Psoas muscle (tissue), 8 donors: ENCODE measurements at places on chromosomes 11 and 22.

DNA sequence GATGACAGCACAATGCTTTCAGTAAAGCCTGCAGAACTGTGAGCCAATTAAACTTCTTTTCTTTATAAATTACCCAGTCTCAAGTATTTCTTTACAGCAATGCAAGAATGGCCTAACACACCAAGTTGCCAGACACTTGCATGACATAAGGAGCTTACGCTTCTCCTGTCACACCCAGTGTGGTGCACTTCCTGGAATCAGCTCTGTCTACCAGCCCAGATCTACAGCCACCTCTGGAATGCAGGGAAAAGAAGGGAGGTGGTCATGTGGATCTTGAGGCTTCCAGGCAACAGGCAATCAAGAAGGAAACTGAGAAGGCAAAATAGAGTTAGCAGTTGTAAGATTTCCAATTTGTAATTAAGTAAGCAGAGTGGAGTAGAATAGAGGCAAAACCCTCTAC lies 37.4 kb upstream of the SESN3 start:
- DNase-seq = no peak

- no peak for DNase-seq
Observed at GRCh38 chr11:91730057-91730456, 494.6 kb upstream of the FAT3 start.

DNA sequence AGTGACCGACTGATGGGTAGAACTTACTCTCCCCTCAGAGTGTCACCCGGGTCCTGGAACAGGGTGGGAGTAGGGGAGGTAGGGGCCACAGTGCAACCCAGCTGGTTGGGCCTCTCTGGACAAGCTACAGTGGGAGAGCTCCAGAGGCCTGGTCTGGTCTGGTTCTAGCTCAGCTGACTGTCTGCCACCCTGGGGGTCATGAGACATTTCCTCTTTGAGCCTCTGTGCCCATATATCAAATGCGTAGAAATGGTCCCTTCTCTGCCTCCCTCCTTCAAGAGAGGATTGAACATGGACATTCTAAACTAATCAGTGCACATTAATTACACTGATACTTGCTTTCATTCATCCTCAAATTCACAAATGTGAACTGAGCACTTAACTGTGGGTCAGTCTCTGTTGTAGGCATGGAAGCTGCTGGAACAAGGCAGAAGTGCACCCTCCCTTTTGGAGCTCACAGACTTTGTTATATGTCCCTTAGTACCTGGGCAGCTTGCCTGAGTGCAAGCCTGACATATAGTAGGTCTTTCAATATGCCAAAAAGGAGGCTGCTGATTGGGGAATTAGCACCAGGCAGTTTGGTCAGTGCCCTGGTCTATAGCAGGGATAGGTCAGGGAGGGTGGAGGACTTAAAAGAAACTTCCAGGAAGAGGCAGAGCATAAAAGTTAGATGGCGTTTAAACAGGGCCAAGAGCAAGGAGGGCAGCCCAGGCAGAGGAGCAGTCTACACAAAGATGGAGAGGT lies 25.7 kb downstream of the ARHGEF17 start:
- no peak for DNase-seq

GRCh38 chr11:44634401-44635281 lies 69.2 kb downstream of the CD82 start:
- peak; percentile 79 for DNase-seq

DNA sequence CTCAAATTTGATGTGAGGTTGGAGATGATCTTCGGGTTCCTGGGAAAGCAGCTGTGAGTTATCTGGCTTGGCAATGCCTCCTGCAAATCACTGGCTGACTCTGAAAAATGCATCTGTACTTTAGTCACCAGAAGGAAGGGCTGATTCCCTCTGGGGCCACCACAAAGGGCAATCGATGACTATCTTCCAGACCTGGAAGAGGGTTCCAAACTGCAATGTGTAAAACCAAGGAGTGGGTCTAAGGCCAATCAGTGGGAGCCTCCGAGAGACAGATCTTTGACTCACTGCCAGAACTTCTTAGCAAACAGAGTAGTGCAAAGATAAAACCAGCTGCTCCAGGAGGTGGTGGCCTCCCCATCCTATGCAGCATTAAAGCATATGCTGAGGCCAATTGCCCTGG lies 29.1 kb upstream of the PAK1 start:
- DNase-seq = no peak

GRCh38 chr11:84686716-84687115 lies 940.4 kb downstream of the DLG2 start:
- no peak for DNase-seq

DNA sequence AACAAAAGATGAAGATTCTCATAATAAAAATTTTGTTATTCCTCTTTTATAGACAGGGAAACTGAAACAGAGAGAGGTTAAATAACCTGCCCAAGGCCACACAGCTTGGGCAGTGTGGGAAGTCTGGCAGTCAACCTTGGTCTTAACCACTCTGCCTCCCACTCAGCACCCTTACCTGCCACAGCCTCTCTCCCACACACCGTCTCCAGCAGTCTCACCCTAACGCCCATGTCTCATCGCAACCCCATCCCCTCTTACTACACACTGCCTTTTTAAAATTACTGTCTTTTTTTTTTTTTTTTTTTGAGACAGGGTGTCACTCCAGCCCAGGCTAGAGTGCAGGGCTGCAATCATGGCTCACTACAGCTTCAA lies 25.0 kb downstream of the ARRB1 start:
- no peak for DNase-seq

GRCh38 chr22:41831383-41831782 lies 1.5 kb upstream of the SREBF2 start:
- no peak for DNase-seq

DNA sequence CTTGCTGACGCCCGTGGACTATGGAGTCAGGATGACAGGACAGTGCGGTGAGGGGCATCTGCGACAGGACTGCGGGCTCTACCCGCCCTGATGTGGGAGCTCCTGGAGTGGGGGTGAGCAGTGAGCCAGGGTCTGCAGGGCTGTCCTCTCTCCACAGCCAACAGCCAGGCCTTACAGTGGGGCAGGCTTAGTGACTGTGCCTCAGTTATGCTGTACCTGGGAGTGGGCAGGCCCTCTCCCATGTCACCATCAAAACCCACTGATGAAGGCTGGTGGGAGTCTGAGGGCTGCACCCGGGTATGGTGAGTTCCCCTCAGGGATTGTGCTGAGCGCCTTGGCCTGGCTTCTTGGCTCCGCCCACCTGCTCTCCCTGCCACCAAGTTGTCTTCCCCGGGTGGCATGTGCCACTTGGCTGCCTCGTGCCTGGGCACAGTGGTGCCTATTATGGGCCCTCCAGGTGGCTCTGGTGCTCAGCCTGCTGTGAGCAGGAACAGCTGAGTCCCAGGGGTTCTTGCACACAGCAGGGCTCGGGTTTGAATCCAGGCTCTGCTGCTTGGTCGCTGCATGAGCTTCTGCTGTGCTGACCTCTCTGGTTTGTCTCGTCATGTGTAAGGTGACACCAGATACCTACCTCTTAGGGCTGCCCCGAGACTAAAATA lies 4.1 kb upstream of the TRIOBP start:
- DNase-seq = no peak

DNA sequence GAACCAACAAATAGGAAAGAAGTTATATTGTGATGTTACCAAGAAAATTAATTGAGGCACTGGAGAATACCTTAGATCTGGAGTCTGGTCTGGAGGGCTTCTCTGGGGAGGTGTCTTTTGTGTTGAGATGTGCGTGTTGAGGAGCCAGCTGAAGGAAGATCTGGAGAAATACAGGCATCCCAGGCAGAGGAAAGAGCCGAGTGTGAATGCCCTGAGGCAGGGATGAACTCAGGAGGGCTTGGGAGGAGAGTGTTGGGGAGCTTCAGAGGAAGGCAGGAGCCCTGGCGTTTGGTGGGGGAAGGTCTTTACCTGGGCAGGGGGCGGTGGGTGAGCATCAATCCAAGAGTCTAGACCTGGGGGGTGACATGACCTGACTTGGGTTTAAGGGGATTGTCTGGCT lies 13.1 kb downstream of the SYNGR1 start:
- no peak for DNase-seq

DNA sequence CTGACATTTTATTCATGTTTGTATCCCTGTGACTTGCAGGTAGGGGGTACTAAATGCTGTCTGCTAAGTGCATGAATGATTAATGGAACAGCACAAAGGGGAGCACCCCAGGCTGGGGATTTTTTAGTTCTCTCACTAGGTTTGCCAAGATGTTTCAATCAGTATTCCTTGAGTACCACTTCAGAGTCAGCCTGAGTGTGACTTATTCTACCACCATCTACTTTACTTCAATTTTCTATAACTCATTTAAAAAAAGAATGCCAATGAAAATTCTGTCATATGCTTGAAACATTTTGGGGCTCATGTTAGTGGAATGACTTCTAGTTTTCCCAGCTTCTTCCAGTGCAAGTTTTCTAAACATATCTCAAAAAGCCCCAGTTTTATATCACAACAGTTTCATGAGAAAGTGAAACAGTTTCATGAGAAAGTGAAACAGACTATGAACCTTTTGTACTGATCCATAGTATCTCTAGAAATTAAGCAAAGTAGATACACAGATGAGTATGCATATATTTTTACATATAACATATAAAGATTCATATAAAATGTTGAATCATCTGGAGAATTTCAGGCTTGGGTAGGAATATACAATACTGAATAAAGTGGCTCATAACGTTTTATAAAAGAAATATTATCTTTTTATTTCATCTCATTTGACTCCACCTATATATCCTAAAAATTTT lies 252.4 kb downstream of the GRM5 start:
- no peak for DNase-seq

- no peak for DNase-seq
Observed at GRCh38 chr11:126808836-126809235, 191.7 kb downstream of the KIRREL3 start.

DNA sequence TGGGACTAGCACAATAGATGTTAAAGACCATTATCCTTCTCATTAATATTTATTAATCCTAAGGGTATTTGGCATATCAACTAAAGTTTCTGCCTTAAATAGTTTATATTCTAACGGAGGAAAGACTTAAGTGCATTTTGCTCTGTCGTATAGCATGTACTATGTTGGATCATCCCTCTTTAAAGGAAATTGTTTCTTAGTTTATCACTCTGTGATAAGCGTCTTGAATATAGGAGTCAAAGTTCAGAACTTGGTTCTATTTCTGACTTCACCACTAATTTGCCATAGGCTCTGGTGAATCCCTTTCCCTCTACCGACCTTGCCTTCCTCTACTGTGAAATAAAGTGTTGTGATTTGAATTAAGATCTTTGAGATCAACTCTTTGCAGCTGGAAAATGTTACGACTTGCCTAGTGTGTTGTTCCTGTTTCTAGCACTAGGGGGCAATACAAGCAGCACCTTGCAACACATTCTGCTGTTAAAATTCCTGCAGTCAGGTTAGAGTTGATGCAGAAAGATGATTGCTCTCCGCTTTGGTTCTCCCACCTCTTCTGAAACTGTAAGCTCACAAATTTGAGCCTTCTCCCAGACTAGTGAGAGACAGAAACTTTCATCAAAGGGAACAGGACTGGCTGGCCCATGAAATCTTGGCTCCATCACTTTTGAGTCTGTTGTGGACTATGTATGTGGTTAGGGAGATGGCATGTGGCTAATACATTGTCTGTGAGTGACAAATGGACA lies 27.8 kb upstream of the ZNRF3 start:
- DNase-seq = no peak

GRCh38 chr11:22477312-22477711 lies 139.1 kb downstream of the SLC17A6 start:
- no peak for DNase-seq

GRCh38 chr22:19050117-19050516 lies 72.1 kb downstream of the DGCR2 start:
- no peak for DNase-seq

DNA sequence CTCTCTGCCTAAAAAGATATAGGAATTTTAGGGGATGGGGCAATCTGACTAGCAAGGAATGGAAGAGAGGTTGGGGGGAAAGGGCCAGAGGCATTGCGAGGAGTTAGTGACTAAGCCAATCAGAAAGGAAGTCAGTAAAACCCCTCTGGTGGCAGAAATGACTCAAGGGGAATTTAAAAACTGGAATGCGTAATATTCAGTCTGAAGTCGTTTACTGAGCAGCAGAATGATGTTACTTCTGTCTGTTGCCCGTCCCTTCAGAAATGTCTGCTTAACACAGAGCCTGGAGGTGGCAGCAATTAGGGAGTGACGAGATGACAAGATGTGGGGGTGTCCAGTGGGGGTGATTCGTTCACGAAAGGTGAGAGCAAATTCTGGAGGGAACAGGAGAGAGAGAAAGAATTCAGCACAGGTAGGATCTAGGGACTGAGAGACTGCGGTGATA lies 107.7 kb upstream of the CLMP start:
- no peak for DNase-seq

- DNase-seq = no peak
Observed at GRCh38 chr11:102448869-102449224, 3.7 kb downstream of the TMEM123 start.

- DNase-seq = no peak
Observed at GRCh38 chr11:86917589-86917988, 37.6 kb downstream of the FZD4 start.

DNA sequence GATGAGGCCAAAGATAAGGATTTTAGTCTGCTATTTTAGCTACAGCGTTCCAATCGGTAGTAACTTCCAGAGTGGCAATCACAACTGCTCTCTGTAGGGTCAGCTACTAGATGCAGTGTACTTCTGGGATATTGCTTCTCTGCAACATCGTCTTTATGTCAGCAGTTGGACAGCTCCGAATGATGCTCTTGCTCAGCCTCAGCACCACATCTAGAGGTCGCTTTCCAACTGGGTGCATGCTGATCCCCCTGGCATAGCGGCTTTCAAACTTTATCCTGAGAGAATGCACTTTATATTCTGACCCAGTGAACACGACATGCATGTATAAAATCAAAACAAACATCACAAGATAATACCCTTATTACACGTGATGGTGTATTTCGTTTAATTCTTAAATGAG lies 219.6 kb downstream of the C11orf87 start:
- DNase-seq = no peak
